Activated CD4-positive, alpha-beta T cell treated with anti-CD3 and anti-CD28 coated beads, Interleukin-2, Interleukin-4, amounts not matched to agents 100 ng/mL and 50 ng/mL, durations not matched to agents 16 hours and 8 hours (primary cell): ENCODE measurements at places on chromosomes 16 and 17.
A peak's percentile ranks its signal among the peaks of the same experiment; 100 is the strongest.

DNA sequence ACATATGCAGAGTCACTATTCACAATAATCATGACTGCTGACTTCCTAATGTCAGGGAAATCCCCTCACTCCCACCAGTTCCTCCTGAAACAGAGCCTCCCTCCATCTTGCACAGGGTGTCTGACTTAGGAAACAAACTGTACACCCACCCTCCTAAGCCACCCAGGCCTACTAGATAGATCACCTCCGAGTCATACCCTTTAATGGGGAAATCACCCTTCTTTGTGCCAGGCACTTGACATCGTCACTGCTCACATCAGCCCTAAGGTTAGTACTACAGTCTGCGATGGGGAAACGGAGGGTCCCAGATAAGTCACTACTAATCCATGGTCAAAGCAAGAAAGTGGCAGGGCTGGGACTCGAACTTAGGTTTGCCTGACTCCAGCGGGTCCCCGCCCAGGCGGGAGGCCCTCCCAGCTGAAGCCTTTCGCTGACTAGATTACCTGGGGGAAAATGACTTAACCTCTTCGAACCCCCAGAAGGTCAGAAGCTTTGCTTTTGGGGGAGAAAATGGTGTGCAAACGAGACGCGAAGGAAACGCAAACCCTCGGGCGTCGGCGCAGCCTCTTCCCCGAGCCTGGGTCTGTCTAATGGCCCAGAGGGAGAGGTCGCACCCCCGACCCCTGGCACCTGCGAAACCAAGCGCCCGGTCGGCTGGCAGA lies 3.4 kb upstream of the MLLT6 start:
- DNase-seq: peak; percentile 83

GRCh38 chr17:62668091-62668804 lies 40.8 kb downstream of the MRC2 start:
- DNase-seq: no peak

DNA sequence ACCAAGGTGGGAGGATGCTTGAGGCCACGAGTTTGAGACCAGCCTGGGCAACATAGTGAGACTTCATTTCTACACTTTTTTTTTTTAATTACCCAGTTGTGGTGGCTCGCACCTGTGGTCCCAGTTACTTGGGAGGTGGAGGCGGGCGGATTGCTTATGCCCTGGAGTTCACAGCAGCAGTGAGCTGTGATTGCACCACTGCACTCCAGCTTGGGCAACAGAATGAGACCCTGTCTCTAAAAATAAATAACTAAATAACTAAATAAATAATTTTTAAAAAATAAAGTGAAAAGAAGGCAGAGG lies 9.3 kb downstream of the DNAI2 start:
- no peak for DNase-seq

DNA sequence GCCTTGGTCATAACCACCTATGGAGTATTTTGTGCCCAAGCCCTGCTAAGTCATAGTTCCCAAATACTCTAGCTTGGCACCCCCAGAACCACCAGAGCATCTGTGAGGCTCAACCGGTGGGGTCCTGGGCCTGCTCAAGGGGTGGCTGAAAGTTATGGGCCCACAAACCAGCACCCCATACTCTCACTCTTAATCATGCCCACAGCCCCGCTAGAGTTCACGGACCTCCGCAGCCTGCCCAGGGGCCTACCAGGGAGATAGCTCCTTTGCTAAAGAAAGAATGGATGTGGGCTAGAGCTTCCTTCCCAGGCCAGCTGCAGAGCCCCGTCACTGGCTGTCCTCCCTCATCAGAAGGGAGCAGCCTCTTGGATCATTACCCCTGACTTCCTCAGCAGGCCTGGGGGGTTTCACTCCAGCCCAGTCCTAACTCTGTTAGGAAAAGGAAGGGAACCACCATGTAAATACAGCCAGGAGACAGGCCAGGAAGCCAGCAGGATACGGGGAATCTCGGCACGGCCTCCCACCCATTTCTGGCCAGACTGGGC lies 1.4 kb downstream of the GIT1 start:
- DNase-seq: no peak

GRCh38 chr17:46179375-46179999 lies 13.7 kb downstream of the KANSL1 start:
- peak; percentile 46 for DNase-seq

GRCh38 chr17:12301551-12301950 lies 280.9 kb downstream of the MAP2K4 start:
- no peak for DNase-seq

DNA sequence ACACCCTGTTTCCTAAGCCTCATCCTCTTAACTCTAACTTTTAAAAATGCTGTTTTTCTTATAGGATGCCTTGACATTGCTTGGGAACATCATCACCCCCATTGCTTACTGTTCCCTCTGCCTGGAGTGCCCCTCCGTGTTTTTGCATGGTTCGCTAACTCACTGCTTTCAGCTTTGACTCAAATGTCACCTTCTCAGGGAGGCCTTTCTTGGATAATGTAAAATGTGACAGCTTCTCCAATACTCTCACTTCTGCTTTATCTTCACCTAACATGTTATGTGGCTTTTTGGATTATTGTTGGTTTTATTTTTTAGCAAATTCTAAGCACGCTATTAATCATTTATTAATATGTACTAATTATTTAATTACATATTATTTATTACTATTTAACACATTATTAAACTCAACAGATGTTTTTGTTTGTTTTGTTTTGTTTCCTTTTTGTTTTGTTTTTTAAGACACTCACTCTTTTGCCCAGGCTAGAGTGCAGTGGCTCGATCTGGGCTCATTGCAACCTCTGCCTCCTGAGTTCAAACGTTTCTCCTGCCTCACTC lies 3.8 kb downstream of the CRYM start:
- no peak for DNase-seq

DNA sequence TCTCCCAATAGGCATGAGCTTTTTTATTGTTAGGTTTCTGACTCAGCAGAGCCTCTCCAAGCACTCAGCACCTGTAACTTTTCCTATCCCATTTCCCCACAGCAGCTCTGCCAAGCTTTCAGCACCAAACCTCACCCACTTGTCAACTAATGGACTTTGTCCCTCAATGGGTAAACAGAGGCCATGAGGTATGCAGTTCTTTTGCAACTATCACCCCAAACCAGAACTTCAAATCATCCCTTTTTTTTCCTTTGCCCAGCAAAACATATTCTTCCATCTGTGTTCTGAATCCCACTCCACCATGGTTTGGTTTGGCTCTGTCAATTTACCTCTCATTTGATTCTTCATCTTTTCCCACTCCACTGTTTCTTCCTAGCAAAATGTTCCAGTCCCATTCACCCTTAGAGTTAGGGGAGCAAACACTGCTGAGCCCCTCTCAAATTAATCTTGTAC lies 58.1 kb downstream of the TOX3 start:
- no peak for DNase-seq

- DNase-seq: no peak
Observed at GRCh38 chr17:5975661-5976060, 94.5 kb upstream of the WSCD1 start.
